ENCODE measurements at places on chromosomes 2 and 18. TPM values are rescaled to one million over a fixed set of nuclear protein-coding genes. Genes with fewer than 3 reads are reported as not detected.

ADCYAP1 gene
- 0.24 TPM for polyA plus RNA-seq

SGPP2 gene
- polyA plus RNA-seq = 18.5 TPM

CROCC2 gene
- not detected for polyA plus RNA-seq

TFPI gene
- 39.9 TPM for polyA plus RNA-seq

CAB39 gene
- polyA plus RNA-seq = 99.9 TPM

NAGK gene
- 81.2 TPM for polyA plus RNA-seq

TUBB8B gene
- polyA plus RNA-seq = 0.44 TPM

ZNF396 gene
- 7.2 TPM for polyA plus RNA-seq

GRP gene
- 1.5 TPM for polyA plus RNA-seq

RIT2 gene
- not detected for polyA plus RNA-seq

LOXHD1 gene
- 0.28 TPM for polyA plus RNA-seq

- no peak for DNase-seq
These were observed 113.0 kb downstream of the DNER start for GRCh38 chr2:229601396-229601795.

- DNase-seq = no peak
These were observed 77.3 kb upstream of the FZD7 start for GRCh38 chr2:201956361-201956760.

DNA sequence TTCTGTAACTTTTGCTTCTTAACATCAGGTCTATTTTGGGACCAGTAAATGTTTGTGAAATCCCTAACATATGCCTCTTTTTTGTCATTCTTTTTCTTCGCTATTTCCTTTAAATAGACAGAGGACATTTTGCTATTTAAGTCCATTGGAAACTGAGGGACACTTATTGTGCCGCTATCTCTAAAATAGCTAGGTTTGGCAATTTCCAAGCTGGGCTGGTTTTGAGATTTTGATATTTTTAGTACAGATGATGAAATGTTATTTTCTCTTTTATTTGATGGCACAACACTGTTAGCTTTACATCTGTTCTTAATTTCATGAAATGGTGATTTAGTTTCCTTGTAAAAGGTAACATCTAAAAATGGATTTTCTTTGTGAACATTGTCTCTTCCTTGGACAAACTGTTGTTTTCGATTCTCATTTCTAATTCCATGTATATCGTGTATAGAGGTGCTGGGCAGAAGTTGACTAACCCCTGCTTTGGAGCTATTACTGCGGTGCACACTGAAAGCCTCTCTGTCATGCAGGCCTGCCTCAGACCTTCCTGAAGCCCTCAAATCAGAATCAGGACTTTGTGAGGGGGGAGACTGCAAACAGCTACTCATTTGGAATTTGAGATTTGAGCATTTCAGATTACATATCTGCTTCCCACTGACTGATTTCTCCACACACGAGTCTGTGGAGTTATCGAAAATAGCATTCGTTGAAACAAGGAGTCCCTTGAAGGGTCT, 594 bp downstream of the RAD51AP2 start:
- no peak for DNase-seq

GRCh38 chr2:74530239-74531187, 780 bp downstream of the HTRA2 start:
- no peak for DNase-seq

- DNase-seq = no peak
These were observed 113.6 kb downstream of the MSH2 start for GRCh38 chr2:47516360-47517104.

- DNase-seq = no peak
These were observed 65.7 kb downstream of the CAPN13 start for GRCh38 chr2:30741576-30741975.

DNA sequence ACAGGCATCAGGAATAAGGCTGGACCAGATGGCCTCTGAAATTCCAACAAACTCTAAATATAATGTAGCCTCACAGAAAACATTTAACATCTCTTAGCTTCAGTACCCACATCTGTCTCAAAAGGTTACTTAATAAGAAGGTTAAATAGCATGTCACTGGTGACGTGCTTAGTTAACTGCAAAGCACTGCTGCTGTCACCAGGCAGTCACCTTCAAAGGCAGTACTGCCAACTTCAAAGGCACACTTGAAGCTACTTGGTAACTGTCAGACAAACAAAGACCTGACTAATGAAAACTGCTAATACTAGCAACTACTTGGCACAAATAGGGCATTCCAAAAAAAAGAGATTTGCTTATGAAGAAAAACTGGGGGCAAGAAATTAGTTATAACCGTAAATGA, 36.2 kb downstream of the EPG5 start:
- no peak for DNase-seq

DNA sequence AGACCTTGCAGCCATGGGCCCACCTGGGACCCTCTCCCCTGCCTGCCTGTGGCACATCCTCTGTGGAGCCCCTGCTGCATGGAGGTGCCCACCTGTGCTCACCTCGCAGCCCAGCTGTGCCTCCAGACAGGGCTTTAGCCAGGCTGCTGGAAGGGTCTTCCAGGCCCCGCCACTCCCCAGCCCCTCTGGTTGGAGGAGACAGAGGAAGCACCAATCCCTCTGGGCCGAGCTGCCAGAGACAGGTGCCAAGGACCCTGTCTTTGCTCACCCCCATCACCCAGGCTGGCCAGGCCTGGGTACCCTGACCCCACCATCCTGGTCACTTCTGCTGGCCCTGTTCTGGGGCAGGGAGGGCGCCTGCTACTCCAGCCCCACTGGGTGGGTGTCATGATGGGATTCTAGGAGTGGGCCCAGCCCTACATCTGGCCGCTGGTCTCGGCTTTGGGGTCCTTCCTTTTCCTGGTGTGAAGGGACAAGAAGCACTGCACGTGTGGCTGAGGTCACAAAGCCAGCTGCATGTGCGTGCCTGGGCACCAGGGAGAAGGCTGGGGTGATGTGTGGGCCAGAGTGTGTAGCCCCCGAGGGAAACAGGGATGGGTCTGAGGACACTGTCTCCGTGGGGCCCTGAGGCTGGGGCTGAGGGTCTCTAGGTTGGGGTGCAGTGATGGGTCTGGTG, 9.3 kb upstream of the NEU4 start:
- DNase-seq = no peak

DNA sequence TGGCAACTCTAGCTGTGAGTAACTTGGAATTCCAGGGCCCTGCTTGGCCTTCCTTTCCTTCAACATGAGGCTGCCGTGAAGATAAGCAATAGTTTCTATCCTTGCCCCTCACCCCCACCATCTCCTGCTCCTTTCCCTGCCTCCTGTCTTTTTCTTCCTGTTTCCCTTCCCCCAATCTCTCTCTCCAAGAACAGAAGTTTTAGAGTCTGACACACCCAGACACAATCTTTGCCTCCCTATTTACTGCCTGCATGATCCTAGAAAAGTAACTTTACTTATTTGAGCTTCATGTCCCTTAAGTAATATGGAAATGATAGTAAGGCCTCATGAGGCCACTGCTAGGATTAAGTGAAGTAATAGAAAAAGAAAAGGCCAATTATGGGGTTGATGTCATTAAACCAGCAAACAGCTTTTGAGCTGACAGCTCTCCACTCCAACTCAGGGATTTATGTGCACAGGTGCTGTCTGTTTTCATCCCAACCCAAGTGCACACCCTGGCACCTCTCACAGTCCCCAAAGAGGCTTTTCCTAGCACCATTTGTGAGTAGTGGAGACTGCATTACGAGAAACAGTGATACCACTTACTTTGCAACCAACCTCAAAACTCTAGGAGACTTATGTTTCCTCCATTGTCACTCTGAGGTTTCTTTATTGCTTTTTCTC, 123.7 kb upstream of the SIX3 start:
- DNase-seq = no peak

- no peak for DNase-seq
These were observed 41.8 kb upstream of the CTAGE1 start for GRCh38 chr18:22459491-22459890.

GRCh38 chr18:76986406-76986805, 146.2 kb downstream of the MBP start:
- DNase-seq = no peak

- peak; percentile 52 for DNase-seq
These were observed 70.8 kb downstream of the RAPGEF4 start for GRCh38 chr2:172806493-172806892.

DNA sequence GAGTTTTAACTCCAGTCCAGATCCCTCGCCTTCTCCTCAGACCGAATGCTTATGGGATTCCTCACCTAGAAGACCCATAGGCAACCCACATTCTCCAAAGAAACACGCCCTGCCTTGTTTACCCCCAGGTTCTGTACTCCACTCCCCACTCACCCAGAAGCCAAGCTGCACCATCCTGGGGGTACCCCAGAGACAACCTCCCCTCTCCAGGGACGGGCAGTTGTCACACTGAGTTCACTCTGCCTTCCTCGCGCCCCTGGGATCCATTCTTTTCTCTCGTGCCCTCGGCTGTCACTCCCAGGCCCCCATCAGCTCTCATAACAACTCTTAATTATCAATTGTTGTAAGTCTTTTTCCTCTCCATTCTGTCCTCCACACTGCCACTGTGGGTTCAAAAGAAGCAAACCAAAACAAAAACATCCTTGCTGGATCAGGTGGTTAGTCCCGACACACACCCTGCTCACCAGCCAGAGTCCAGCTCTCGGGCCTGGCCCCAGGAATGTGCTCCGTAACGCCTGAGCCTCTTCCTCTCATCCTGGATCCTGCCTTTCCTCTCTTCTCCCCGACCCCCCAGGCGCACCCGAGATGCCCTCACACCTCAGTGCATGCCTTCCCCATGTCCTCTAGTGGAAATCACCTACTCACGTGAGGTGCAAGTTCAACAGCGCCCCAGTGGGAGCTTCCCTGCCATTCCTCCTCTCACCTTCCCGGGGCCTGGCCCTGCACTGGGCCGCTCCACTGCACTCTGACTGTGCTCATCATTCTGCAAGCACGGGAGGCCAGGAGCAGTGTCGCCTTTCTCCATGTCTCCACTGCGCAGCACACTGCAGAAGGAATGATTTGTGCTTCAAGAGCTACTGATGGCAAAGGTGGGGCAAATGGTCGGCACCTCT, 20.7 kb downstream of the COX7A2L start:
- DNase-seq = no peak

DNA sequence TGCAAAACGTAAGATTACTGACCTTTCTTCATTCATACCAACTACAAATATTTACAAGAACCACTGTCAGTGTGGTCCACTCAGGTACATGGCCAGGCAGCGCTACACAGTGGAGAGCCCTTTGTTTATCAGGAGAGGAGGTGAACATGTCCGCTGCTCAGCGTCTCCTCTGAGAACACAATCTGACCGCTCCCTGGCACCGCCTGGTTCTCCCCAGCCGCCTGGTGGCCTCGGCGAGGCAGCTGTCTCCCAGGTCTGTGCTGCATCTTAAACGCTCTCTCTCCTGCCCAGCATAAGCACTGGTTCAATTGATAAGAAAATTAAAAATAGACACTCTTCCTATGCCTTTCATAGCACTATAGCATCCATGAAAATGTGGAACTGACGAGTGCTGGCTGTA, 146.8 kb upstream of the PXDN start:
- DNase-seq = no peak

DNA sequence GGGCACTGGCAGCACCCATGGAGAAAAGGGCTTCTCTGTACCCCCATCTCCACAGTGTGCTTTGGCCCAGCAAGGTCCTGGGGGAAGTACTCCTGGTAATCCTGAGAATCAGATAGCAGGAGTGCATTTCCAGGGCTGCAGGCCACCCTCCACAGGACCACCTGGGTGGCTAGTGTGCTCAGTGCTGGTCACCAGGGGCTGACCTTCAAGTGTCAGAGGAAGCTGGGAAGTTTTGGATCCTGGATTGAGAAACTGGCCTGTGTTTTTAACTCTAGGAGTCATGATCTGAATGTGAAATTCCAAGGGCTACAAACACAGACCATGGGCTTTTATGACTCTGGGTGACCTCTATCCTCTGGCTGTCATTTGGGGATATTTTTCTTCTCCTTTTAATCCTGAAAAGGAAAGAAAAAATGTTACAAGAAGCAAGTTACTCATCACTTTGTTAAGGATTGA, 9.3 kb downstream of the RHOB start:
- DNase-seq = no peak

- DNase-seq = no peak
These were observed 67.1 kb downstream of the DIPK1C start for GRCh38 chr18:74389991-74390390.

GRCh38 chr18:63487676-63488075, 10.9 kb downstream of the SERPINB5 start:
- no peak for DNase-seq

GRCh38 chr2:13560322-13560721, 843.6 kb downstream of the TRIB2 start:
- no peak for DNase-seq

DNA sequence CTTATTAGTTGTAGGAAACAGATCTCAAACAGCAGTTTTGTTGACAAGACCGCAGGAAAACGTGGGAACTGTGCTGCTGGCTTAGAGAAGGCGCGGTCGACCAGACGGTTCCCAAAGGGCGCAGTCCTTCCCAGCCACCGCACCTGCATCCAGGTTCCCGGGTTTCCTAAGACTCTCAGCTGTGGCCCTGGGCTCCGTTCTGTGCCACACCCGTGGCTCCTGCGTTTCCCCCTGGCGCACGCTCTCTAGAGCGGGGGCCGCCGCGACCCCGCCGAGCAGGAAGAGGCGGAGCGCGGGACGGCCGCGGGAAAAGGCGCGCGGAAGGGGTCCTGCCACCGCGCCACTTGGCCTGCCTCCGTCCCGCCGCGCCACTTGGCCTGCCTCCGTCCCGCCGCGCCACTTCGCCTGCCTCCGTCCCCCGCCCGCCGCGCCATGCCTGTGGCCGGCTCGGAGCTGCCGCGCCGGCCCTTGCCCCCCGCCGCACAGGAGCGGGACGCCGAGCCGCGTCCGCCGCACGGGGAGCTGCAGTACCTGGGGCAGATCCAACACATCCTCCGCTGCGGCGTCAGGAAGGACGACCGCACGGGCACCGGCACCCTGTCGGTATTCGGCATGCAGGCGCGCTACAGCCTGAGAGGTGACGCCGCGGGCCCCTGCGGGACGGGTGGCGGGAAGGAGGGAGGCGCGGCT, at the start of gene TYMS:
Gene TYMS, plus strand, starts transcription at position 343 of the 690 bp plus-strand sequence. Its CDS starts 90 bp downstream, at position 433.
- DNase-seq = peak; percentile 48

DNA sequence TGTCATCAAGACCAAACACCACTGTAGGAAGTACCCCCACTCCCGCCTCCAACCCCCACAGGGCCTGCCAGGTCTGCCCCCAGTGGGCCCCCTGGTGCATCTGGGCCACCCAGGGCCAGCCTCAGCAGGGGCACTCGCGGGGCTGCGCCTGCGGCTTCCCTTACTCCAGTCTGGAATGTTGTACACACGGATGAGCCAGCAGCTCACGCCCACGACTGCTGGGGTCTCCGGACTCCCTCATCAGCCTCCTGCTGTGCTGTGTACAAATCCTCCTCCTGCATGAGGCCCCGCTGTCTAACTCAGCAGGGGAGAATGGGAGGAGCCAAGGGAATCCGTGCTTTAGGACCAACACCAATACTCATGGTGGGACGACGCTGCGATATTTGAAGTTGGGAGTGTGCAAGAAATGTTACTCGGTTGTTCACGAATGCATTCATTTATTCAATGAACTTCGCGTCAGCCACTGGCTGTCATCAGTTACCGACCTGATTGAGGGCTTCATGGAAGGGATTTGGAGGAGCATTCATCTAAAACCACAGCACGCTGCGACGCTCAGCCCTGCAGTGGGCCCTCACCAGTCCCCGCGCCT, 654 bp upstream of the ASB1 start:
- no peak for DNase-seq

- no peak for DNase-seq
These were observed 34.8 kb downstream of the ADNP2 start for GRCh38 chr18:80143881-80144280.

- no peak for DNase-seq
These were observed 69.8 kb downstream of the CIB4 start for GRCh38 chr2:26571316-26571715.

- no peak for DNase-seq
These were observed 34.2 kb upstream of the SPRED2 start for GRCh38 chr2:65466551-65466950.

Measured in right renal cortex interstitium (tissue), 3 donors.